ENCODE measurements at places on chromosomes 6 and 20. TPM values are rescaled to one million over a fixed set of nuclear protein-coding genes. Genes with fewer than 3 reads are reported as not detected.

Gene LTB
- 839 TPM for total RNA-seq

Gene KIAA1586
- 14.1 TPM for total RNA-seq

Gene NMBR
- not detected for total RNA-seq

Gene BIRC7
- not detected for total RNA-seq

Gene LTV1
- 22.5 TPM for total RNA-seq
